ENCODE measurements at places on chromosomes 1 and 21.

- DNase-seq, result peak; percentile 77
These were observed 16.7 kb downstream of the STYXL2 start for GRCh38 chr1:167110586-167110985.

DNA sequence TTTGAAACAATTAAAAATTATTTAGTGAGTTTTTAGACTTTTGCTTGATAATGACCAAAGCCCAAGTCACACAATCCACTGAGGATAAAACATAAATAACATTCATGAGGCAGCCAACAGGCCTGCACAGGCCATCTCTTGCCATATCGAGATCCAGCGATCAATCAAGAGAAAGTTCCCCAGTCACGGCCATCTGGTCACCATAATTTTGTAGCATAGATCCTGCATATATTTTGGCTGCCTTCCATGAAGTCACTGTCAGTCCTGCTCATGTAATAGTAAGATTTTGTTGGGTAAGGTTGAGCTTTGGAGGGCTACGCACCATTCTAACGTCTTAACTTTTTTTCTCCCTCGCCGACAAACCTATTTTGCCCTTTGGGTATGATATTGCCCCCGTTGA lies 17.5 kb downstream of the KPNA6 start:
- no peak for DNase-seq

DNA sequence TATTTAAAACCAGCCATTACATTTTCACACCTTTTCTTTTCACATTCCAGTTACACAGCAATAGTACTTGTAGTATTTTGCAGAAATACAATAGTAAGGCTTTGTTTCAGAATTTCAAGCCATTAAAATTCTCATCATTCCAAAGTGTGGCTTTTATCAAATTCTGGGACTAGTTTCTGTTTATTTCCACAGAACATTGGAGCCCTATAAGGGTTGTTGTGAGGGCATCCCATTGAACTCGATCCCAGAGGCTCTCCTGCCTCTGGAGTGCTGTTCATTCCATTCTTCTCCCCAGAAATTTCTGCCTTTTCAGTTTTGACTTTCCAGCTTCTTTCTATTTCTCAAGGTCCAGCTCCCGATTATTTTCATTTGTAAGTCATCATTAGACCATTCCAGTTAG lies 645.5 kb downstream of the ADGRL2 start:
- no peak for DNase-seq

DNA sequence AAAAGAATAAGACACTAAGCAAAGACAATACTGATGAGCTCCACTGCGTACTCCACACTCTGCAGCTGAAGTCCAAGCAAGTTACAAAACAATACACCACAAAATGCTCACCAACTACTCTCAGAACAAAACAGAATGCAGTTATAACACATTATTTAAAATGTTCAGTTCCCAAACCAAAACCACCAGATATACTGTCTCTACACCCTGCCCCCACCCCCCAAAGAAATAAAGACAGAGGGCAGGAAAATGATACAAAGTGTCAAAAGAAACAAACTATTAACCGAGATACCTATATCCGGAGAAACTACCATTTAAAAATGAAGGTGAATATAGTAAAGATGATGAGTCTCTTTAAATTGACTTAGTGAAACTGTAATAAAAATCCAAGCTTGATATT lies 623.0 kb downstream of the KIF26B start:
- DNase-seq, result no peak

GRCh38 chr1:94738371-94738770 lies 81.8 kb upstream of the SLC44A3 start:
- DNase-seq, result no peak

GRCh38 chr1:68528243-68528642 lies 31.4 kb upstream of the DEPDC1 start:
- DNase-seq, result no peak

GRCh38 chr1:100607628-100608240 lies 69.8 kb downstream of the GPR88 start:
- DNase-seq, result no peak

- DNase-seq, result no peak
These were observed 396.6 kb downstream of the NPHP4 start for GRCh38 chr1:5595531-5596170.

- no peak for DNase-seq
These were observed 26.4 kb downstream of the HIVEP3 start for GRCh38 chr1:41892301-41892781.

GRCh38 chr1:219367496-219367895 lies 193.8 kb downstream of the LYPLAL1 start:
- no peak for DNase-seq

- DNase-seq, result no peak
These were observed 26.8 kb downstream of the UROD start for GRCh38 chr1:45038661-45039364.

- DNase-seq, result no peak
These were observed 43.5 kb downstream of the PDPN start for GRCh38 chr1:13627127-13627526.

GRCh38 chr1:217332431-217333065 lies 298.3 kb downstream of the GPATCH2 start:
- no peak for DNase-seq

DNA sequence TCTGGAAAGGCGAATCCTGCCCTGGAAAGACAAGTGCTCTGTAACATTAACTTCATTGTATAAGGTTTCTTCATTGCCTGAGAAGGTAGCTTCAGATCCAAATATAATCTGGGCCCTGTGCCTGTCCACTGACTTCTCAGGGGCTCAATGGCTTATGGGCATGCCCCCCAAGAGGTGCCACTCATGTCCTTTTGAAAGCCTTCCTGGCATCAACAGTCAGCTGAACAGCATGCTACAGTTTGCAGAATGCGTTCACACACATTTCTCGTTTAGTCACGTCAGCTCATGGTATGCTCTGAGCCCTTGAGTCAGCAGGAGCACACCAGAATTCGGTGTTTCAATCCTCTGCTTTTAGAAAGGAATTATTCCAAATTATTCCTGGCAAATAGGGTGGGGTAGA lies 23.8 kb downstream of the TMCC2 start:
- no peak for DNase-seq

DNA sequence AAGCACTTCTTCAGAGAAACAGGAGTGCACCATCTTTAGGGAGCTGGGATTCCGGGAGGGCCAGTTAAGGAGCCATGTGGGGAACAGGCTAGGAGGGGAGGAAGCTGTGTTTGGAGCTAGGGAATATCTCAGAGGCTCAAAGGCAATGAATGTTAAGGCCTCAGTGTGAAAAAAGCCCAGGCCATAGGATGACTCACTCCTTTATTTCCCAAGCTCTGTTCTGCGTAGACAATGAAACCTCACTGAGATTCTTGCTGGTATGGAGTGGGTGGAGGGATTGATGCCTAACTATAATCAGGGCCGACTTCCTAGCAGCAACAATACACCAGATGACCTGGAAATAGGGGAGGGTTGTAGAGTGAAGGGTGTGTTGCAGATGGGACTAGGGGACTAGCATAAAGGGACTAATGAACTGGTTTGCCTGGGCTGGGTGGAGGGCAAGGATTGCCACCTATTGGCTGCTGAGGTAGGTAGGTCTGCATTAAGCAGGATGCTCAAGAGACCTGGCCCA lies 2.1 kb downstream of the GNAT2 start:
- no peak for DNase-seq

- DNase-seq, result no peak
These were observed 10.9 kb upstream of the RCAN3 start for GRCh38 chr1:24491577-24492360.

DNA sequence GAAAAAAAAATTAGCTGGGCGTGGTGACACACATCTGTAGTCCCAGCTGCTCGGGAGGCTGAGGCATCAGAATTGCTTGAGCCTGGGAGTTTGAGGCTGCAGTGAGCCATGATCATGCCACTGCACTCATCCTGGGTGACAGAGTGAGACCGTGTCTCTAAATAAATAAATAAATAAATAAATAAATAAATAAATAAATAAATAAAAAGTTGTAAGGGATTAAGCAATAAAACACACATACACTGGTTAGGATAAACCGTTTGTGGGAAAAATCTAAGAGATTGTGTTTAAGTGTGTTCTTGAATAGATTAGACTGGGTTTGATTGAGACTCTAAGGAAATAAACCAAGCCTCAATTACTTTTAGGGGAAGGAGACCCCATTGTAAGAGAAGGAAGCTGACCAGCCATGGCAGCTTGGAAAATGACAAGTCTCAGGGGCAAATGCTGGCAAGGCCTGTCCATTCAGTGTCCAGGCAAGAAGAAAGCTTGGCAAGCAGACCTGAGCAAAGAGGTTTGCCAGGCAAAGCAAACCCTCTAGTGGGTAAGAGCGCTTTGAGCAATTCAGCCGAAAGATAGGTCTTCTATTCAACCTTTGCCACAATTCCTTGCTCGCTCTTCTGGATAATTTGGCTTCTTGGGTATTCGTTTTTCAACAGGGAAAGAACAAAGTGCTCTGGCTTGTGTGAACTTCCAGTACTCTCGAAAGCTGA lies 106.9 kb upstream of the SERBP1 start:
- DNase-seq, result no peak

- DNase-seq, result no peak
These were observed at the start of gene ADSS2 for GRCh38 chr1:244451539-244451950. Gene ADSS2 (minus strand): TSS chr1:244451909. CDS start chr1:244451817, 92 bp downstream.

DNA sequence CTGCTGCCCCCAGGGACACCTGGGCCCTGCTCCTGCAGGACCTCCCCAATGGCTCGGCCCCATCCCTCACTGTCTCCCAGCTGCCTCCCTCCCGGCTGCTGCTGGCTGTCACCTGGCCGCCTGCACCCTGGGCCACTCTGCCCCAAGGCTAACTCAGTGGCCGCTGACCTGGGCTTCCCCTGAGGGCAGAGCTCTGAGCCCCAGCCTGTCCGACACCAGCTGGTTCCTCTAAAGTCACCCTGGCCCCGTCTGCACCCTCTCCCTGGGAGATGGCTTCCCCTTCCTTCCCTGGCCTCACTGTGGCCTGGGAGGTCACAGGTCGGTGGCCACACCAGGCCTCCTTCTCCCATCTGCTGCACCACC lies 15.0 kb downstream of the ITGB2 start:
- DNase-seq, result no peak

GRCh38 chr1:33094971-33095604 lies 14.1 kb downstream of the AZIN2 start:
- no peak for DNase-seq

GRCh38 chr1:191541758-191542157 lies 616.5 kb upstream of the RGS18 start:
- no peak for DNase-seq

- no peak for DNase-seq
These were observed 15.2 kb upstream of the HMCN1 start for GRCh38 chr1:185719021-185719420.

DNA sequence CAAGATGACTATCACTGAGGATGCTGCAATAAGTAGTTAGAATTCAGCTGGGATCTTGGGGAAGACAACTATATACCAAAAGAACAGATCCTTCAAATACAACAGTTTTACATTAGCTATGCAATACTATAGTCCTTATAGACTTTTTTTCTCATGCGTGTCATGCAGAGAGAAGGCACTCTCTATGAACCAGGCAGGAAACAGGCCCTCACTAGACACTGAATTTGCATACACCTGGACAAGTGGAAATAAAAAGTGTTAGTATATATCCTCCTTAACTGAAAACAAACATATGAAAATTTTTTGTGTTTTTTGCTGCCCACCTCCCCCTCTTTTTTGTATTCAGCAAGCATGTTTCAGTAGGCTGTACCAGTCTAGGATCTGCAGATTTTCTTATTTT lies 29.9 kb downstream of the TMCO1 start:
- no peak for DNase-seq

DNA sequence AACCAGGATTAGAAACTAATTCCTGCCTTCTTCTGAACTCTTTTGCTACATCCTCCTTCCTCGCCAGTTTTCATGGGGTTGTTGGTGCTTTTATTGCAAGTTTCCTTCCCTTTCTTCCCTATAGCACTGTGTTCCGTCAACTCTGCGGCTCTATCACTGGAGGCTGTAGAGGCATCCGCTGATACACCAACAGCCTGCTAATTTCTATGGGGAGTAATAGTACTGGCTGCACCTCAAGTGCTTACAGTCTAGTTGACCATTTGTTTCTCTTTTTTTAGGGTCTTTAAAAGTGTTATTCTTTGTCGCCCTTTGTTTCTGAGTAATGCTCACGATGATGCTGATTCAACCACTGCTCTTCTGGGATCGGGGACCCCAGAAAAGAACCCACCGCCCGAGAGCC lies 746 bp downstream of the MIS18A start:
- no peak for DNase-seq

GRCh38 chr1:219432191-219432606 lies 180.7 kb downstream of the ZC3H11B start:
- no peak for DNase-seq

GRCh38 chr1:64895500-64895899 lies 70.8 kb downstream of the JAK1 start:
- DNase-seq, result no peak

DNA sequence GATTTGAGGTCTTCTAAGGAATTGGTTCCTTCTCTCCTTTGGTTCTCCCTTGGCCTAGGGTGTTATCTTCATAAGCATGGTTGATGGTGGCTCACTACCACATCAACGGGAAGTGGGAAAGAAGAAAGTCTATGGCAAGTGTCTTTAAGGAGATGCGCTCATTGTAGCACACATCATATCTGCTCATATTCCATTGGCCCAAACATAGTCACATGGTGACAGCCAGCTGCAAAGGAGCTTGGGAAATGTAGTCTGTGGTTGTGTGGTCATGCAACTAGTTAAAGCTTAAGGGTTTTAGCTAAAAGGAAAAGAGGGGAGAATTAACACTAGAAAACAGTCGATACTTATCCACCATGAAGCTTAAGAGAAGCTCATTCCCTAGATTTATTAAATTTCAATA lies 11.4 kb upstream of the MRPS6 start:
- DNase-seq, result no peak

GRCh38 chr1:19942088-19942487 lies 18.7 kb upstream of the PLA2G2E start:
- DNase-seq, result no peak

DNA sequence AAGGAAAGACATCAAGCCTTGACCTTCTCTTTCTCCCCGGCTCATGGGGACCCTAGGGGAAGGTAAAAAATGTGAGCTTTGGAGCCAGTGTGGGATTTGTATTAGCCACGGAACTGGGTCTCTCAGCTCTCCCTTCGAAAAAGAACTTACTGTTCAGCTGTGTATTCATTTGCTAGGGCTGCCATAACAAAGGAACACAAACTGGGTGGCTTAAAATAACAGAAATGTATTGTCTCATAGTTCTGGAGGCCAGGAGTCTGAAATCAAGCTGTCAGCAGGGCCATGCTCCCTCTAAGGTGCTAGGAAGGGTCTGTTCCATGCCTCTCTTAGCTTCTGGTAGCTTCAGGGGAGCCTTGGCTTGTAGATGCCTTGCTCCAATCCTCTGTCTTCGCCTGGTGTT lies 83.5 kb upstream of the SLC2A1 start:
- no peak for DNase-seq

- DNase-seq, result no peak
These were observed 25.6 kb downstream of the NR5A2 start for GRCh38 chr1:200053091-200053490.

GRCh38 chr1:89877756-89878155 lies 56.9 kb downstream of the LRRC8D start:
- DNase-seq, result no peak

- no peak for DNase-seq
These were observed 7.4 kb downstream of the DMBX1 start for GRCh38 chr1:46497020-46497419.

DNA sequence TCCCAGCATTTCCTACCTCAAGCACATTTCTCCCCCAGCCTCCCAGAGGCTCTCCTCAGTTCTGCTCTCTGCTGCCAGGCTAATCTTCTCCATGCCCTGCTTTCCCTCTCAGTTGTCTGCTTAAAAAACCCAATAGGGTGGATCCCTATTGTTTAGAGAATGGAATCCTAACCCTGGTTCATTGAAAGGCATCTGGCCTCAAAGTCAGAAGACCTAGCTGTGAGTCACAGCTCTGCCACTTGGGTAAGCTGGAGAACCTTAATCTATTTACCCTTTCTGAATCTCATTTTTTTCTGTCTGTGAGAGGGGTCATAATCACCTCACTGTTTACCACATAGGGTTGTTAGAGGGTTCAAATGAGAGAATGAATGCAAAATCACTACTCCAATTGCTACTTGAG lies 12.5 kb upstream of the MYOC start:
- no peak for DNase-seq

Data from stimulated activated naive CD4-positive, alpha-beta T cell (primary cell).